ENCODE measurements at places on chromosomes 2 and 18.

- no peak for DNase-seq
Measured at GRCh38 chr2:128360711-128361110, 42.0 kb upstream of the HS6ST1 start.

DNA sequence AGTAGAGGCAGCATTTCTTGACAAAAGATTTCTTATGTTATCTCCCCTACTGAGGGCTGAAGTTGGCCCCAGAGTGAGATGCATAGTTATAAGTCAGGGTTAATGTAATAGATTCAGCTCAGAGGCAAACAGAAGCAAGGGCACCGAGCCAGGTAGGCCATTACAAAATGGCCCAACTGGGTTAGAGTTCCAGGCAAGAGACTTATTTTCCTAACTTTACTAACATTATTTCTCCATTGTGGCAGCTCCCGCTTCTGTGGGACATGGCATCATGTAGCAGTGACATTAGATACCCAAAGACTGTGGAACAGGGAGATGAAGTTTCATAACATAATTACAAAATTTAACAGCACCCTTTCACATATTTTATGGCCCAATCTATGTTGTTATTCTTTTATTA, 27.1 kb downstream of the TSPYL6 start:
- no peak for DNase-seq

DNA sequence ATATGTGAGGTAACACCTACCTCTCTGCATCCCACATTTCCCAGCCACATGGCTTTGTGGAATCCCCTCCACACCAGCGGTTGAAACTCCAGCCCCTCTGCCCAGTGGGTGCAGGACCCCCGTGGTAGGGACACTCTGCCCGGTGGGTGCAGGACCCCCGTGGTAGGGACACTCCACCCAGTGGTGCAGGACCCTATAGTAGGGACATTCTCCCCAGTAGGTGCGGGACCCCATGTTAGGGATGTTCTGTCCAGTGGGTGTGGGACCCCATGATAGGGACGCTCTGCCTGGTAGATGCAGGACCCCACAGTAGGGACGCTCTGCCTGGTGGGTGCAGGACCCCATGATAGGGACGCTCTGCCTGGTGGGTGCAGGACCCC, 11.5 kb downstream of the COPS9 start:
- DNase-seq, result no peak

DNA sequence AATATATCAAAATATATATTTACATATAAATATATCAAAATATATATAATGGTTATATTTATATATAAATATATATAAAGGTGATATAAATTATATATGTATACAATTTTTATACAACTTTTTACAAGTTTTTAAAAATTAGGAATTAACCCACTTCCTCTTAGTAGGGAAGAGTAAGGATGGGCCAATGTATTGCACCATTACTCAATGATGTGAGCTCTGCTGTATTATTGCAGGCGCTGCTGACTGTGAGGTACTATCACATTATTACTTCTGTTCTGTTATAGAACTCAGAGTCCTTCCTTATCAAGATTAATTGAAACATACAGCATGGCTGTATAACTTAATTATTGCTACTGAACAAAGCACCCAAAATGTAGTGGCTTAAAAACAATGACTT, 46.0 kb downstream of the CCDC195 start:
- DNase-seq, result no peak

GRCh38 chr2:227608561-227609338, 5.9 kb downstream of the SCYGR3 start:
- DNase-seq, result no peak

GRCh38 chr18:52287151-52287550, 52.8 kb upstream of the DCC start:
- no peak for DNase-seq

DNA sequence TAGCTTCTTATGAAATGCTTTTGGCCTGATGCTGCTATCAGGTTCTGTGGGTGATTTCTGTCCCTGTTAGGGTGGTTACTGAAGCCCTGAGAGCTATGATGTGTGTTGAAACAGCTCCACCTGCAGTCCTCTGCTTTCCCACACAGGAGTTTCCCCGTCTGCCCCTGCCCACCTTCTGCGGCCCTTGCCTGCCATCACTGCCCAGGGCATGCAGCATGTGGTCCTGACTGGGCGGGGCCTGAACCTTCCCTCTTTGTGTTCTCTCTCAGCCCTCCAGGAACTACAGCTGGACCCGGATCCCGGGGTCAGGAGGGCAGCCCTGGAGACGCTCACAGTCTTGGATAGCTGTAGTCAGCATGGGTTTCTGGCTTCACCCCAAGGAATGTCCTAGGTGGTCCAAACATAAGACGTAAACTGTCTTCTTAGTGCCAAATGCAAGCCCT, 21.4 kb downstream of the HJURP start:
- peak; percentile 54 for DNase-seq

- DNase-seq, result no peak
Measured at GRCh38 chr2:96534701-96535181, 1.8 kb upstream of the ARID5A start.

DNA sequence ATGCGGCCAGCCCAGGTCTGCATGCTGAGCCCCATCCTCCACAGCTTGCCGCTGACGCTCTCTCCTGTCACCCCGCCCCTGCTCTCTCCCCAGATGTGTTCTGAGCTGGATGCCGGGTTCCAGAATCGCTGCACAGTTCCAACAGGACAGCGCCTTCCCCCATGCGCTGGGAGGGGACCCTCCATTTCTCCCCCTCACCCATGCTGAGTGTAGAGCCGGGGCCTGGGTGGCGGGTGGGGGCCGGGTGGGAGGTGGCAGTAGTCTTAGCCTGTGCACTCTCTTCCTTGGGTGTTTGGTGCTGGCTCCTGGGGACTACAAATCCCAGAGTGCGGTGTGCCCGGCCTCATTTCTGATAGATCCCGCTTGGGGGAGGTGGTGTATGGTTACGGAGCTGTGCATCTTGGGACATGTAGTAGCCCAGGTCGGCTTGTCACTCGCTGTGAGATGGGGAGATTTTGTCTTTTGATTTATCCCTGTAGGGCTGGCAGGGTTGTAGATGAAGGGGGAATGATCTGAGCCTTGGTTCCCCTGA, 6.8 kb downstream of the DNAJB2 start:
- no peak for DNase-seq

DNA sequence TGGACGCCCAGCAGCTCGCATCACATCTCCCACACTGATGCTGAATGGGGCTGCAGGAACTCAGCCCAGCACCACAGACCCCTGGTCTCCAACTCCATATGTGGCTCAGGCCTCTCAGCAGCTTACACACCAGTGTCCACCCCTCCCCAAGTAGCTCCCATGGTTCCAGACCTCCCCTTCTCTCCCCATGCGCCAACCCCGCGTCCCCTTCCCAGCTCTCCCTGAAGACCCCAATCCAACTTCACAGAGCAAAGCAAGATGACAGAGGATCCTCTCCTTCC, 188.9 kb downstream of the SH3BP4 start:
- no peak for DNase-seq

GRCh38 chr2:217195016-217195415, 335.2 kb upstream of the TNP1 start:
- DNase-seq, result no peak

DNA sequence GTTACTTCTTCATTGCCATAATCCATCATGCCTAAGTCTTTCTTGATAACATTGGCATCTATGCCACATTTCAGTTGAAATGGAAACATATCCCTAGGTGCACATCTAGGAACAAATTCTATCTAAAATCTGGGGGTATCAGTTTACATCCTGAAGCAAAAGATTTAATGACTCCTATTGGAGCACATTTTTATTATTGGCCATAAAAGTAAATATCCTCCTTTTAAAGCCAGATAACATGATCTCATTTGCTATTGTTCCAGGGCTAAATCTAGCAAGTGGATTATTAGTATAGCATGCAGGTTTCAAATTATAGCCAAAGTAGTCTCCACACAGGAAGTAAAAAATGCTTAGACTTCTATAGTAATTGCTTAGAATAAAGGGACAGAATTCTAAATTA, 193.2 kb downstream of the CDH2 start:
- DNase-seq, result no peak

DNA sequence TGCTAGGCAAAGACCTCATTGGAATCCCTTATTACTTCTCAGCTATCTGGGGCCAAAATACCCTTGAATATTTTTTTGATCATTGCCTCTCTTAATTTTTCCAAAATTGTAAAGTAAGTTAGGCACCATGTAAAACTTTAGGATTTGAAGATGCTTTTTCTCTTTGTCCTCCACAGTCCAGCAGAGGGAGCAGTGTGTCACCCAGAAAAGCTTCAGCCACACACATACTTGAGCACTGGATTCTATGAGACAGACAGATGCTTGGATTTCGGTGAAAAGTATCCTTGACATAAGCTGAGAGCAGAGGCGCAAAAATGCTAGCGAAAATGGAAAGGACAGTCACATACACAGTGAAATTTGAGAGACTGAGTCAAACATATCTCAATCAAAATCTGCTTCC, 74.7 kb upstream of the KCNJ3 start:
- DNase-seq, result peak; percentile 44

DNA sequence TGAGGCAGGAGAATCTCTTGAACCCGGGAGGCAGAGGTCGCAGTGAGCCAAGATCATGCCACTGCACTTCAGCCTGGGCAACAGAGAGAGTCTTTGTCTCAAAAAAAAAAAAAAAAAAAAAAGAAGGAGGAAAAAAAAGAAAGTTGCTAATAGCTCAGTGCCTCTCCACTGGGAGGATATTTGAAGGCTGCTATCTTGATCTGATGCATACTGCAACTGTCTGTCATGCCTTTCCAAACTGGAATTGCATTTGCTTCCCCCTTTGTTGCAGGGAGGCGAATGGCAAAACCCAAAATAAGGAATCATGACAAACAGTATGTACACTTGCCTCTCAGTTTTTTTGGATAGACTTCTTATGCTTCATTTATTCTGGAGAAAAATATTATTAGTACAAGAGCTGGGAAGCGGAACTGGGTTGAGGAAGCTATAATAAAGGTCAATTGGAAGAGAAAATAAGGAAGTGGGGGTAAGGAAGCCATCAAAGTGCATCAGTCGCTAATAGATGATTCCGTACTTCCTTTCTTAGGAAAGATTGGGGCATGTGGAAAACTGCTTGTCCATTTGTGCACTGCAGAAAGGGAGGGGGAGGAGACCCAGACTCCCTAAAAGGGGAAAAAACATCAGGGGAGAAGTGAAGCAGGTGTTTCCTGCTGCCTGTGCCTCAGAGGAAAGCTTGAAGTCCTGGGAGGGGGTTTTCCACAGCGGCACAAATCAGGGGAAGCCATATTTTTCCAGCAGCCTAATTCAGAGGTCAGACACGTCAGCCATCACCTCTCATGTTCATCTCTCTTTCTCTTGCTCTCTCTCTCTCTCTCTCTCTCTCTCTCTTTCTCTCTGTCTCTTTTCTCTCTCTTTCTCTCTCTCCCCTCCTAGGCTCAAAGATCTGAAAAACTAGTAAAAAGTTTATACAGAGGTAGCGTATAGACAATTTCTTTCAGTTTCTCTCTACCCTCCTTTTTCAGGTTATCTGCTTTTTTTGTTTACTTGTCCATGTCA, 301.4 kb upstream of the TNP1 start:
- DNase-seq, result no peak

DNA sequence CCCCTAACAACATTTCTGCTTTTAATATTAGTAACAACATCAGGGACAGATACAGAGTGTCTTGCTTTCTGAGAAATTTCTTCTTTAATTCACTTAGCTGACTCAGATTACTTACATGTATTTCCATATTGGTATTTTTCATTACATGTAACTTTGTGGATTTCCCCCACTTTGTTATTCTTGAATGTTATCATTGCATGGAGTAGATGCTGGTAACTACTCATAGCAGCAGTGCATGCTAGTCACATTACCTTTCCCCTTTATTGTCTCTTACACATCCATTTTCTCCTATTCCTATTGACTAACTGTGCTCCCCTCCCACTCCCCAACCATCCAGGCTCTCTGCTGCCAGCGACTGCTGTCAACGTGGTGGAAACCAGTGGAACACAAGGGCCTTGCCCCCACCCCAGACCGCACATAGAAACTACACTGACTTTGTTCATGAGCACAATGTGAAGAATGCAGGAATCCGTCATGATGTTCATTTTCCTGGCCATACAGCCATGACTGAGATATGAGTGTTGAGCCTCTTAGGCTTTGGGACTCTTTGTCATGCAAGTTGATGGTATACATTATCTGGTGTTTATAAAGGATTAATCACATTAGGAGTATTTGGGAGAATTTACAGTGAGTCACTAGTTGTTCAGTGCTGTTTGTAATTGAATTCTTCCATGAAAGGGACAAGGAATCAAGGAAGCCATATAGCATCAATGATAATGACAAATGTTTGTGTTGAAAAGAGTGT, 91.0 kb downstream of the EPB41L5 start:
- no peak for DNase-seq

GRCh38 chr2:49928551-49928950, 774.2 kb upstream of the FSHR start:
- DNase-seq, result no peak

- peak; percentile 17 for DNase-seq
Measured at GRCh38 chr2:101162561-101163330, 11.6 kb upstream of the TBC1D8 start.

DNA sequence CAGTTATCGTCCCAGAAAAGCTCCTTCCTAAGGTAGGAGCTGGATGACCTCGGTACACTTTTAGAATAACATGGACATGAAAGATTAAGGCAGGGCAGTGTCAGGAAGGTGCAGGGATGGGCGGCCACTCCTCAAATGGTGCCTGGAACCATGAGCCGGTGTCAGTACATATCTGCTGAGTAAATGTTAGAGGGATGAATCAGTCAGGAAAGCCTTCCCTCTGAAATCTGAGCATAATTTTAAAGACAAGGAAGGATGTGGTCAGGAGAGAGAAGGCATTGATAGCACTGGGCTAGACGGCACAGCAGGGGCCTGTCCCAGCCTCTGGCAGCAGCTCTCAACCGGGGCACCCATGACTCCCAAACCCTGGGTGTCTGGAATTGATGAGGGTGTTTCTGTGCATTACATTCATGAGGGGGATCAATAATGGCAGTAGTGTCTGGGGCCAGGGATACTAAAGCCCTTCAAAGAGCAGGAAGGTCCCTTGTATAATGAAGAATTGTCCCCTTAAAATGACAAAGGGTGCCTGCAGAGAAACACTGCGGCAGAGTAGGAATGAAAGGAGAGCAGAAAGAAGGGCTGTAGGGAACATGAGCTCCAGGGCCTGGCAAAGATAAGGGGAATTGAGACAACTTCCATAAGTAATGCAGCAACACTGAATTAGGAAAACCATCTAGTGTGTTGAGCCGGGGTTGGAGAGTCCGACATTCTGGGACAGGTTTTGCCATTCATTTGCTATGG, 162.3 kb upstream of the REV1 start:
- DNase-seq, result no peak

- no peak for DNase-seq
Measured at GRCh38 chr2:133579274-133579673, 11.0 kb upstream of the NCKAP5 start.

- DNase-seq, result peak; percentile 61
Measured at GRCh38 chr2:223970343-223971128, 13.3 kb downstream of the MRPL44 start.
